Tongue (tissue), 3 donors: ENCODE measurements at places on chromosomes 11 and 22. TPM values are rescaled to one million over a fixed set of nuclear protein-coding genes. Genes with fewer than 3 reads are reported as not detected.

TMEM45B gene
- 1.5 TPM for total RNA-seq

DNA sequence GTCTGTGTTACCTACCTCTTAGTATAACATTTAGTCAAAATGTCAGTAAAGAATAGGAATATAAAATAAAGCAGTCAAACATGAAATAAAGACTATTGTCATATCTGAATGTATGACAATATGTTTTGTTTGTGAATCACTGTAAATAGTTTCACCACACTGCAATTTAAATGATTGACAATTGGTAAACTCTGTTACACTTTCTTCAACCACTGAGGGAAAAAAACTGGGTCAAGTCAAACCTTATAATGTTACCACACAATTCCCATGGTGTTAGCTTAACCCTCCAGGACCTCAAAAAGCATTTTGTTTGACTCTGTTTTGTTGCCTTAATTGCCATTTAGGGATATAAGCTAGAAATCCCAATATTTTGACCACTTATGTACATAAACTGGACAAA is 10.5 kb upstream of the MMP13 start:
- no peak for DNase-seq

FERMT3 gene
- total RNA-seq = 5.7 TPM

FAM180B gene
- 1.4 TPM for total RNA-seq

- DNase-seq = peak; percentile 94
Observed at GRCh38 chr11:65419772-65420481, 2.7 kb upstream of the NEAT1 start.

- DNase-seq = no peak
Observed at GRCh38 chr11:122113836-122114825, 1.9 kb downstream of the BLID start.

OR8G1 gene
- total RNA-seq = not detected

DNA sequence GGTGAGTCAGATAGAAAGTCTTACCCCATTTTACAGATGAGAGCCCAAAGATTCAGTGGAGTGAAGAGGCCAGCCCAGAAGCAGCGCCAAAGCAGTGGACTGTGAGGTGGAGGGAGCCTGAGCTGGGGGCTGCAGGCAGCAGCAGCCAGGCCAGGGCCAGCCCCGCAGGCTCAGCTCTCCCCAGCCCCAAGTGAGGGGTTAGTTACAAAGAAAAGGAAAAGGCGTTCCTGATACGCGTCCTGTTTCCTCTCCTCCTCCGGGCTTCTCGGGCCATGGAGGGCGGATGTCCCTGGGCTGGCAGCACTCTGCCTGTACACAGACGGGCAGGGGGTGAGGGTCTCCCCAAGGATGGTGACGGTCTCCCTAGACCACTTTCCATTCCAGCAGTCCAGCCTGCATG is 44.9 kb downstream of the ARRB1 start:
- DNase-seq = no peak

SMIM35 gene
- not detected for total RNA-seq

DNA sequence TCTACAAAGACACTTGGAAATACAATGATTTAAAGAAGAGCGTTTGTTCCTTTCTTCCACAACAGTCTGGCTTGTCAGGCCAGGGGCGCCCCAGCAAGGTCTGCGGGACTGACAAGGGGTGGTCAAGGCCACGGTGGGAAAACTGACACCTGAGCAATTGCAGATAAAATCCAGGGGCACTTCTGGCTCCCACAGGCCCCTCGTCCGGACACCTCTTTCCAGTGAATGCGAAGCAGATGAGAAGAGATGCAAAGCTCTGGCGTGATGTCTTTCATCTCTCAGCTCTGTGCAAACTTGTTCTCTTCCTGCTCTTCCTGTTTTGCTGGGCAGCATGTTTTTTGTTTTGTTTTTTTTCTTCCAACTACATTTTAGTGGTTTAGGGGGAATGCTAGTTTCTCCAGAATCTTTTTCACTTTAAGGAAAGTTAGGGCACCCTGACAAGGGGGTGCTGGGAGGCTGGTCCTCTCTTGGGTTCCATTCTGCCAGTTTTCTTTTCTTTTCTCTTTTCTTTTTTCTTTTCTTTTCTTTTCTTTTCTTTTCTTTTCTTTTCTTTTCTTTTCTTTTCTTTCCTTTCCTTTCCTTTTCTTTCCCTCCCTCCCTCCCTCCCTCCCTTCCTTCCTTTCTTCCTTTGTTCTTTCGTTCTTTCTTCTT is 11.1 kb upstream of the CBX6 start:
- peak; percentile 18 for DNase-seq

- DNase-seq = no peak
Observed at GRCh38 chr11:41382927-41383326, 76.5 kb downstream of the LRRC4C start.

- DNase-seq = no peak
Observed at GRCh38 chr22:39839204-39839603, 54.4 kb downstream of the ENTHD1 start.

TTC28 gene
- 48.5 TPM for total RNA-seq

DNA sequence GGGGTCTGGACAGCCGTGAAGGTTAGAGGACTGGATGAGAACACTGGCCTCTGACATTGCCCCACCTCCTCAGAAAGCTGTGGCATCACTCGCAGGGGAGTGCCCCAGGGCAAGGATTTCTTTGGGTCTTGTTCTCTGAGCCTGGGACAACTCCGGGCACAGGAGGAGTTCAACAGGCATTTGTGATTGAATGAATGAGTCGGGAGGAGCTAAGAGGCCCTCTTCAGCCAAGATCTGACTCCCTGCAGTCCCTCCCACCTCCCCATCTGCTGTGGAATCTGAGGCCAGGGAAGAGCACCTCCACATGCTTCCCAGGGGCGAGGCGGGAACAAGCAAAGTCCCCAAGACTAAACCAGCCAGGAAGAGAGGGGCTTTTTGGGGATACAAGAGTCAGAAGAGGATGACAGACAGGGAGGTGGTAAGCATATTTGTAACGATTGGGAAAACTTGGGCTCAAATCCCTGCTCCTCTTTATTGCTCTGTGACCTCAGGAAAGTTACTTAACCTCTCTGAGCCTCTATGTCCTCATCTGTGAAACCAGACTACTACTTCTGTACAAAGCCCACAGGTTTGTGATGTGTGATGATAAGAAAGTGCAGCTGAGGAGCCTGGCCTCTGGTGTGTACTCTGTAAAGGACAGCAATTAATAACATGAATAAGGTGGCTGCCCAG is 6.4 kb downstream of the TP53I11 start:
- no peak for DNase-seq

DNA sequence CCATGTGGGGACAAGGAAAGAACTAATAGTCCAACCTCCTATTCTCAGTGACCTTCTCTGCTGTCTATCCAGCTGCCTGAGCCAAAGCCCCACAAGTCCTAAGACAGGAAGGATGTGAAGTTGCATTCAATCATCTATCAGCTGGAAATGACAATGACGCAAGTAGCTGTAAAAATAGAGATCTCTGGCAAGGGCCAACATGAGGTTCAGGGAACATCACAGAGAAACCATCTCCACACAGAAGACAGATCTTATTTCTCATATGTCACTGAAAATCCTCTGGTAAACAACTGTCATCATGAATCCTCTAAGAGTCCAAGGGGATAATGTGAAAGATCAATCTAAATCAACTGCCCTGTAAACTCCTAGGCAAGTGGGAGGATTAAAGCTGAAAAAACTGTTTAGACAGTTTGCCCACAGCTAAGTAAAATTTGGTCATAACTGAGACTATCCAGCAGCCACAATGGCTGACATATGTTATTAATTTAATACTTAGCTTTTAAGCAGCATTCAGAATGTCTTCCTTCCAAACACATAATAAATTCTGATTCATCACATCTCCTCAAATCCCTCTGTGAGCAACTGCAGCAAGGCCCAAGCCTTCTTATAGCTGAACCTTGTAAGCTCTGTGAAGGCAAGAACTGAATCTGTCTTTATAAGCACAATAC is 52.1 kb downstream of the ALG9 start:
- DNase-seq = no peak

- peak; percentile 57 for DNase-seq
Observed at GRCh38 chr11:69075421-69076128, 26.8 kb downstream of the TPCN2 start.

- DNase-seq = no peak
Observed at GRCh38 chr11:13949876-13950275, 12.6 kb upstream of the SPON1 start.

PHF21B gene
- total RNA-seq = 0.21 TPM

DNA sequence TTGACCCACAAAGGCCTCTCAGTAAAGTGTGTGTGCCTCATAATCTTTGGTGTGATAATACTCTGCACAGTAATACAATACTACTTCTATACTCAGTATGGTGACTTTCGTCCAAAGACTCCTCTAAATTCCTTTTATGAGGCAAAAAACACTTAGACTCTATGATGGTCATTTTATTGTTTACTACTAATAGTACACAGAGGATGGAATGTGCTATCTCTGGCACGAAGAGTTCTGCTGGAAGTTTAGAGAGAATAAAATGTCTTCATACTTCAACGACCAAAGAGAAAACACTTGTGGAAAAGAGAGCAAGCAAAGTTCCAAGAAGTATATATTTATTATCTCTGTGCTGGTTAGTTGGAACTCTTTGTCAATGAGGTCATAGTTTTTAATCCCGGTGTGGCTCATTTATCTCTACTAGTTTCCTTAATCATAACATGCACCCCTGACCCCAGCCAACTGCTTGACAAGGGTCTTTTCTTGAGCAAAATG is 7.5 kb upstream of the CSTF3 start:
- no peak for DNase-seq

DNA sequence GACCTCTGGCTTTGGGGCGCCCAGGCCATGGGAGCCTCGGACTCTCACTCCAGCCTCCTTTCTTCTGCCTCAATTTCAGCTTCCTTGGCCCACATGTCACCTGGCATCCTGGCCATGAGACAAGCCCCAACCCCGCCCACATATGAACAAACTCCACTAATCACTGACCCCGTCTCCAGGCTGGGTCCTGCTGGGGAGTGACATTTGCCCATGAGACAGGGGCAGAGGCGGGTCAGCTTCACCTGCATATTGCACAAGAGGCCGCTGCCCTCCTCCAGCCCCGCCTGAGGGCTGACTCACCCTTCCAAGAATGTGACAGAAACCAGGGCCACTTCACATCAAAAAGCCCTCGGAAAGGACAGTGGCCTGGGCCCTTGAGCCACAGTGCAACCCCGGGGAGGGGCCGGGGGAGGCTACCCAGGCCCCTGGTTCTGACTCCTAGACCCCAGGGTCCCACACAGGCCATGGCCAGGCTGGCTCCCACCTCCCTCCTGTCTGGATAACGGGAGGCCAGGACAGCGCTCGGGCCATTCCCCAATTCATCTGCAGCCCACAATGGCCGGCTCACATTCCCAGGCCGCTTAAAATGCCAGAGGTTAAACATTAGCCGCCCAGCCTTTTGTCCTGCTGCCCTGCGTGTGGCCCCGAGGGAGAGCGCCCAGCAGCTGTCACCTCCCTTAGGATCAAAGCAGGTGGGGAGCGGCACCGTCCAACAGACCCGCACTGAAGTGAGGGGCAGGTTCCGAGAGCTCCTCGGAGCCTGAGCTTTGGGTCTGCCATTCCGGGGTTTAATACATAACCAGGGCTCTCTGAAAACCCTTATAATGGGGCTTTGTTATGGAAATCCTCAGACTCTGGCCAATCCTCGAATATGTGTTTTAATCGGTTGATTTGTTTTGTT is 42.3 kb downstream of the TRMU start:
- DNase-seq = no peak

DNA sequence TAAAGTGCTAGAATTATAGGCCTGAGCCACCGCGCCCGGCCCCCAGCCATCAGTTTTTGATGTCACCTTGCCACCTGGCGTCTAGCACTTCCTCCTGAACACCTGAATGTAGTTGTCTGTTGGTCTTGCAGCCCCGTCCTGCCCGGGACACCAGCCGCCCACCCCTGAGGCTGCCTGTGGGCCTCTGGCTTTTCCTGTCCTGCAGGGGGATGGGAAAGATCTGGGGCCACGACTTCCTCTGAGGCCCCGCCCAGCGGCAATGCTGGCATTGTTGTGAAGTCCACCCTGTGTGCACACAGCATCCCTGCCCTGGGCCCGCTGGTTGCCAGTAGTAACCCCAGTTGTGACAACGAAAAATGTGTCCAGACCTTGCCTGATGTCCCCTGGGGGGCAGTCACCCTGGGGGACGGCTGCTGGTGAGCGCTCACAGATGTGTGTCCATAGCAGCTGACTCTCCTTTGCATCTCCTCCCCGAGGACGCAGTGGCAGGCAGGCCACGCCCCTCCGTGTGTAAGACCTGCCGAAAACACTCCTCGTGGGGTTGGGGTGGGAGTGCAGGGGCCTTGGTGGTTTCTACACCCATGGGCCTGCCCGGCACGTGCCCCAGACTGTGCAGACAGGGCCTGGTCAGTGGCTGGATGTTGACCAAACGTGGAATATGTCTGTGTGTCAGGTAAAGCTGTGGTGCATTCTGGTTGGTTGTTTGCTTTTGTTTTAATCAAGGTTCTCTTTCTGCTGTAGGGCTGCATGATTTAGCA is 6.8 kb downstream of the SELENOO start:
- DNase-seq = no peak

DNA sequence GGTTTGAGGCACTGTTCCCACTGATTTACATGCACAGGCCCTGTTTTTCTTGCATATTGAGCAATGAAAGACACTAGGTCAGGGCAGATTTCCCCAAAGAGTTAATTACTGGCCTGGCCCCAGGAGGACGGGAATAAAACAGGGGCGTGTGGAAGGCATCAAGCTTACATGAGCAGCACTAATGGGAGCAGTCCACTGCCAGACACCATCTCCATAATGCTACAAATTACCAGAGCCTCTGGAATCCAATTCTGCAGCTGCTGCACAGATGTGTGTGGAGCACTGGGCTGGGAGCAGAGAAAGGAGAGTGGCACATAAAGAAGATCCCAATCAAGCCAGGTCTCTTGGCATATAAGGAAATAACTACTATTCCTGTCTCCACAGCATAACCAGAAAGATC is 96.9 kb downstream of the CCDC34 start:
- peak; percentile 28 for DNase-seq

BTBD18 gene
- total RNA-seq = not detected

- DNase-seq = peak; percentile 91
Observed at GRCh38 chr22:38239101-38239761, 33.6 kb downstream of the TMEM184B start.

- no peak for DNase-seq
Observed at GRCh38 chr11:131253656-131254151, 116.7 kb upstream of the NTM start.

GRCh38 chr11:76362716-76363115 is 18.2 kb downstream of the THAP12 start:
- DNase-seq = no peak

DNA sequence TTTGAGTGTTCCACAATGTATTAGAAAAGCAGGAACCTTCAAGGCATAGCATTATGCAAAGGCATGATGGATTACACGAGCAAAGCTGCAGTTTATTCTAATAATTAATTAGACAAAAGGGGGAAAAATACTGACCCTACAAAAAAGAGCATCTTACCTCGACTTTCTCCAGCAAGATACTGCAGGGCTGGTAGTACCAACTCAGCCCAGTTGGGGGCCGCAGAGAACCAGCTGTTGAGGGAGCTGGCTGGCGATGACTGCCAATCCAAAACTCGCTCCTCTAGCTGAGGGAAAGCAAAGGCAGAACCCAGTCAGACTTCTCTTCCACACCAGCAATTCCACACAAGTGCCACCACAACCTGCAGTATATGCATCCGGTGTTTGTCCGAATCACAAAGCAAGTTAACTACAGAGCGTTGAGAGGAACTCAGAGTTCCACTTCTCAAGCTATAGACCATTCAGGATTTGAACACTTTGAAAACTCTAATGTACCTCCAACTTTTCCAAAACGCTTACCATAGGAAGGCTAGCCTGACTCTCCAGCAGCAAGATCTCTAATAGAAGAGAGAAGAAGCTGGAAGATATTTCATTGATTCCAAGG is 13.7 kb downstream of the NFRKB start:
- peak; percentile 44 for DNase-seq

GRCh38 chr22:48894064-48894671 is 933.5 kb downstream of the BRD1 start:
- no peak for DNase-seq

TRPC6 gene
- total RNA-seq = 20.7 TPM

DMC1 gene
- total RNA-seq = 3.9 TPM

GRCh38 chr22:44459041-44459440 is 39.0 kb downstream of the RTL6 start:
- DNase-seq = no peak
